Hematopoietic multipotent progenitor cell treated with erythropoietin and hydrocortisone succinate and interleukin-3 and kit ligand, for 15 days (in vitro differentiated cells): ENCODE measurements at places on chromosomes 12 and 14.

- no peak for DNase-seq
Observed at GRCh38 chr12:76666290-76666835, 97.6 kb upstream of the ZDHHC17 start.

DNA sequence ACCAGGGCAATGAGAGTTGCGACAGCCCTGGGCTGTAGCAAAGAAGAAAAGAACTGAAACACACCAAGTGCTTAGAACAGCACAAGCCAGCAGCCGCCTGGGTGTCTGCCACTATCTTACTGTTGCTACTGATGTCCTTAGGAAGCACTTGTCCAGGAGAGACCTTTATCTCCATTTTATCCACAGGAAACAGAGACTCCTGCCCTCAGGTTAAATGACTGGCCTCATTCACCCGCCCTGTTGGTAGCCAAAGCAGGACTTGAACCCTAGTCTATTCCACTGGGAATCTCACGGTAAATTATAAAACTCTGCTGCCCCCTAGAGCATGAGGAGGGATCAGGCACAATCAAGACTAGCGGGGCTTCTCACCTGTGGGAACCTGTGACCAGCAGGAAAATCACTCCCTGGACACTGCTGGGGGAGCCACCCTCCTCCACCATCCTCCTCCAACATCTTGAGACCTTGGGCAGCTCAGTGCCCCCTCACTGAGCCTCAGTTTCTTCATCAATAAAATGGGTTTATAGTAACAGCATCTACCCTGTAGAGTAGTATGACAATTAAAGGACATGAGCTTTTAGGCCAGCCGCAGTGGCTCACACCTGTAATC lies 20.5 kb upstream of the TESC start:
- peak; percentile 74 for DNase-seq

DNA sequence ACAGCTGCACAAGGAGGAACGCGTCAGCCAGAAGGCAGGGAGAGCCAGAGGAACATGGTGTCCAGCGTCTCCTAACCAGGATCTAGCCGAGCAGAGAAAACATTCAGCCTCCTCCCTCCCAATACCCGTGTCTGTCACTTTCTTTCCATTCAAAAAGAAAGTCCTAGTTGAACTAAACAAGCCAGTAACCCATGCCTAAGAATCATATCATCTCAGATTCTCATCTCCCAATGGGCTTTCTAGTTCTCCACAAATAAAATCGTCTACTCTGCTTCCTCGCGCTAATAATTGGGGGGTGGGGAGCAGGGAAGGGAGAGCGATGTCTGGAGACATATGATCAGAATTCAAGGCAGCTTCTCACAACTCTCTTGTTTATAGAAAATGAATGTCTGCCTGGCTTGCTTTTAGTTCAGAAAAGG lies 7.4 kb downstream of the NKX2-1 start:
- no peak for DNase-seq

- DNase-seq, result no peak
Observed at GRCh38 chr14:89615421-89615820, 198.4 kb upstream of the FOXN3 start.

DNA sequence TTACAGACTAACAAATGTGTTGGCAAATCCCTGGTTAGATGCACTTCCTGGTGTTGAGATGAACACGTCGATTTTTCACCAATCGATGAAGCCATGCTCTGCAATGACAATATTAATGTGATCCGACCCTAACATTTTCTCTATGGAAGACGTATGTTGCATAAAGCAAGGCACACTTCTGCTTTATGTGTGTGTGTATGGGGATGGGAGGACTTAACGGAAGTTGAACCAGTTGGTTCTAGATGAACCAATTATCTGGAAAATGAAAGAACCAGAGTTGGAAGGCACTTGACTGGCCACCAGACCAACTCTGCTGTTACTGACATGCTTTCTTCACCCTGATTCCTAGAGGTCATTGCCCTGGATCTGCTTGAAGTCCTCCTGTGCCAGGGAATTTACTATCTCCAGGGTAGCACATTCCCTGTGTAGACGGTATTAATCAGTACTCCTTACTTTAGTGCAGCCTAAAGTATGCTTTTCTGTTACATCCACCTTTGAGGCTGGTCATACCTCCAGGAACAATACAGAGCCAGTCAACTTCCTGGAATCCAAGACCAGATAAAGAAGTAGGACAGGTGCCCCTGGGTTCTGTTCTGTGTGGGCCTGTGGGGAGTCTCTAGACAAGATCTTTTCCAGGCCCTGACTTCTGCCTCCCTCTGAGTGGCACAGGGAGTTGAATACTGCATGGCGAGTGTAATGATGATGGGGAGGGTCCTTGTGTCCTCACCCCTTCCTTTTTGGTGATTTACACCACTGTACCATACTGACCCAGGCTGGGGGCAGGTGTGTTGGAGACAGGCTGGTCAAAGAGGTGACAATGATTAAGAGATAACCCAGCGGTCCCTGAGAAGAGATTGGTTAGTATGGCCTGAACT lies 4.1 kb downstream of the SDR39U1 start:
- no peak for DNase-seq

- no peak for DNase-seq
Observed at GRCh38 chr14:65804439-65805112, 392.0 kb downstream of the FUT8 start.

- DNase-seq, result no peak
Observed at GRCh38 chr12:125159702-125160101, 94.5 kb downstream of the AACS start.
